ENCODE measurements at places on chromosomes 5 and 9.

DNA sequence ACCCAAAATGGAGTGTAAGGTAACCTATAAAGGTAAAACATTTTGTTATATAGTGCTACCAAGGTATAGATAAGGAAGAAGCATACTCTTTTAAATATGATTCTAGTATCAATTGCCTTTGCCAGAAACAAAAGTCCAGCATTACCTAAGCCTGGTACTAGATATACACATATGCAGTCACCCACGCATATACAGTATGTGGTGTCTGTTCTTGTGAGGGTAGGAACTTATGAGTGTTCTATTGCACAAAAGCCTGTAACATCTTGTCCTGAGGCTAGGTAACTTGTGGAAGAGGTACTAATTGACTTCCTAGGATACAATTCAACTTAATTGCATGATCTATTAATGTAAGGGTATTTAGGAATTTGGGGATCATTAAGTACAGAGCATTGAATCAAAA lies 31.3 kb upstream of the IFNE start:
- no peak for DNase-seq

DNA sequence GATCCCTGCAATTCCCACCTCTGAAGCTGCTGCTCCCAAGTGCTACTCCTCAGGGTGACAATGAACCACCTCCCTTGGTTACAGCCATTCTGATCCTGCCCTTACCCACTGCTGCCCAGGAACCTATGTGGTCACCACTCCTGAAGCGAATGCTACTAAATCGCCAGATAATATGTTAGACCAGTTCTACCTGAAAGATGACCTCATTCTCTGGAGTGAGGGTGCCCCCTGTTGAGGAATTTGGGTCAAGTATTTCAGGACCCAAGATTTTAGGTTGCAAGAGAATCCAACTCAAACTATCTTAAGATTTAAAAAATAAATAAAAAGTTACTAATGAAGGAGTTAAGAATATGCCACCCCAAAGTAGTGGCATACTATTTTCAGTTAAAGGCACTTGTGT lies 5.8 kb upstream of the SNAPC3 start:
- no peak for DNase-seq

- no peak for DNase-seq
These were observed 23.3 kb upstream of the NDUFB6 start for GRCh38 chr9:32596096-32596865.

DNA sequence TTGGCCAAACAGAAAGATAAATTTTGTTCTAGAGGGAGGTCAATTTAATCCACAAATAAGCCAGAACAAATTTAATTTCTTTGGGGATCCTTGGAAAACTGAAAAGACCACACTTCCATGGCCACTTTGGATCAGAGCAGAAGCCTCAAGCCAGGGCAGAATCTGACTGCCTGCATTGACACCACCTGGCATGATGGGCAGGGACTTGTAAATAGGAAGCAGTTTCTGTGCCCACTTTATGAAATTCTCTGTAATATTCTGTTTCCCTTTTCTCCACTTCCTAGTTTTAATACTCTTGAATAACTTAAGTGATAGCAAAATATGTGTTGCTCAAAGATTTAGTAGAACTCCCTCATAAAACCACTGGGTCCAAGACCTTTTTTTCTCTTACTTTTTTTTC lies 6.7 kb upstream of the TMEM252 start:
- DNase-seq: no peak

- DNase-seq: no peak
These were observed 5.2 kb upstream of the NKD2 start for GRCh38 chr5:1003296-1003937.

- DNase-seq: no peak
These were observed 132.7 kb upstream of the SLC12A2 start for GRCh38 chr5:127950707-127951391.

GRCh38 chr5:34411470-34412346 lies 244.4 kb upstream of the RAI14 start:
- no peak for DNase-seq

- DNase-seq: no peak
These were observed 71.6 kb upstream of the HSPB3 start for GRCh38 chr5:54383941-54384340.

DNA sequence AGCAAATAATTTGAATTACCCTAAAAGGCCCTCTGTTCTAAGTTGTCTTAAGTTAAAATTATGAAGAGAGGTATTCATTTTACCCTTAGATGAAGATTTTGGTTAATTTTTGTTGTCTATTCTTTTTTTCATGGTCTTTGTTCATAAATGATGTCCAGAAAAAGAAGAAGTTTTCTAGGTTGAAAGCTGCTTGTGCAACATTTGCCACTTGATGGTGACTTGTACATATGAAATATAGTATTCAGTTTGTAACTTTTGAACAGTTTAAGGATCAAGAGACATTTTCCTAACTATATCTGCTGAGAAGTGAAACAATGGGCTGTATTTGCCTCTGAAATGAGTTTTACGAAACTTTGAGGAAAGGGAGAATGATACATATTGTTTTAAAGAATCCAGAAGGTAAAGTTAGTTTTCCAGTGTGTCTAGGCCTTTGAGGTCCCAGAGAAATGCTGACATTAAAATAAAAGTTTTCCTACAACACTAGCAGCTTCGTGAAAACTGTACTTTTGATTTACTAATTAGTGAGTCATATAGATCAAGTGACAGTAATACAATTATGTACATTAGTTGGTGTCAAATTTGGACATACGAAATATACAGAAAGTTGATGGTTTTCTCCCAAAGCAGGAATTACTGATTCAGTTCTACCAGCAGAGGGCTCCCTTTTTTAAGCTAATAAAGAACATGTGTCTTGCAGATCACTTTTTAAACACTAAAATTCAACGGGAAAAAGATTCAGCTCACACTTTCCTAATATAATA lies 70.5 kb downstream of the PIK3R1 start:
- DNase-seq: no peak

GRCh38 chr9:36158122-36158521 lies 11.1 kb upstream of the CCIN start:
- no peak for DNase-seq

GRCh38 chr5:78405829-78406750 lies 45.7 kb downstream of the SCAMP1 start:
- peak; percentile 10 for DNase-seq

DNA sequence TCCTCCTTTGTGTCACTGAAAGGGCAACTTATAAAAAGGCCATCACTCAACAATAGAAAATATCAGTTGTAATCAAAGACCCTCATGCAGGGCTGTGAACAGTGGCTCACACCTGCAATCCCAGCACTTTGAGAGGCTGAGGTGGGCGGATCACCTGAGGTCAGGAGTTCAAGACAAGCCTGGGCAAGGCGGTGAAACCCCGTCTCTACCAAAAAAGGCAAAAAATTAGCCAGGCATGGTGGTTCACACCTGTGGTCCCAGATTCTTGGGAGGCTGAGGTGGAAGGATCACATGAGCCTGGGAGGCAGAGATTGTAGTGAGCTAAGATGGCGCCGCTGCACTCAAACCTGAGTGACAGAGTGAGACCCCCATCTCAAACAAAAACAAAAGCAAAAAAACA lies 24.7 kb downstream of the GLDC start:
- no peak for DNase-seq

DNA sequence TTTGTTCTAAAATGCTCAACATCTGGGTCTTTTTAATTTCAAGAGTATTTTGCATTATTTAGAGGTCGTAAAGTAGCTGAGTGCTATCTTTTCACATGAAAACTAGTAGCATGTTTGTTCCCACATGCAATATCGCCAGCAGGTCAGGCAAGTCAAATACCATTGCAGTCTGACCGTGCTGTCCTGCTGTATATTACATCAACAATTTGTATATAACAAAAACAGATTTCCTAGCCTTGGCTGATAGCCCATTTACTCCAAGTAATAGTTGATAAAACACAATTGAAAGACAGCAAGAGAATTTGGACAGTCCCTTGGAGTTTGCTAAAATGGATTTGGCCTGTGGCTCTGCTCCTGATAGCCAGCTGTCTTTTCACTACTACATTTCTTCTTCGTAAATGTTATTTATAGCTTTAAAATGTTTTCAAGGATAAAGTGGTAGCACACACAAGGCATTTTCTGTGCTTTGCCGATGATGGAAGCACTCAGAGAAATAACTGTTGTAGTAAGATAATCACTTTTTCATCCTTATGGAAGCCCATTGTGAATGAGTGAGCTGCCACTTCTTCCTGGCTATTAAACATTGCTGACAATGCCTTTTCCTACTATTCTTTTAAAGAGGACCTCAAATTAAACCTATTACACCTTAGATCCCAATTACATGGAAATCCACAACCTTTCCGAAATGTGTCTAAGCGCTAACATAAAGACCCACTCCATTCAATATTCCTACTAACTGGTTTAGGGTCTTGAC lies 992.1 kb downstream of the MAT2B start:
- DNase-seq: no peak

- no peak for DNase-seq
These were observed 220.5 kb downstream of the GDNF start for GRCh38 chr5:37619353-37619752.

DNA sequence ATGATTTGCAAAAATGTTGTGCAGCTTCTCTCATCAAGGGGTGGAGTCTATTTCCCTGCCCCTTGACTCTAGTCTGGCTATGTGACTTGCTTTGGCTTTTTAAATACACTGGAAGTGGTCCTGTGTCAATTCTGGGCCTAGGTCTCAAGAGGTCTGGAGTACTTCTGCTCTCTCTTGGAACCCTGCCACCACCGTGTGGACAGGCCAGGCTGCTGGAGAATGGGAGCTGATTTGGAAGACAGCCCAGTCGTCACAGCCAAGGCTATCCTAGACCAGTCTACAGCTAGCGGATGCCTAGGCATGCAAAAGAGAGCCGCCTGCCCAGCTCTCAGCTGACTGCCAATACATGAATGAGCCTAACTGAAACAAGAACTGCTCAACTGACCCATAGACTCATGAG lies 56.7 kb upstream of the CLINT1 start:
- DNase-seq: no peak

DNA sequence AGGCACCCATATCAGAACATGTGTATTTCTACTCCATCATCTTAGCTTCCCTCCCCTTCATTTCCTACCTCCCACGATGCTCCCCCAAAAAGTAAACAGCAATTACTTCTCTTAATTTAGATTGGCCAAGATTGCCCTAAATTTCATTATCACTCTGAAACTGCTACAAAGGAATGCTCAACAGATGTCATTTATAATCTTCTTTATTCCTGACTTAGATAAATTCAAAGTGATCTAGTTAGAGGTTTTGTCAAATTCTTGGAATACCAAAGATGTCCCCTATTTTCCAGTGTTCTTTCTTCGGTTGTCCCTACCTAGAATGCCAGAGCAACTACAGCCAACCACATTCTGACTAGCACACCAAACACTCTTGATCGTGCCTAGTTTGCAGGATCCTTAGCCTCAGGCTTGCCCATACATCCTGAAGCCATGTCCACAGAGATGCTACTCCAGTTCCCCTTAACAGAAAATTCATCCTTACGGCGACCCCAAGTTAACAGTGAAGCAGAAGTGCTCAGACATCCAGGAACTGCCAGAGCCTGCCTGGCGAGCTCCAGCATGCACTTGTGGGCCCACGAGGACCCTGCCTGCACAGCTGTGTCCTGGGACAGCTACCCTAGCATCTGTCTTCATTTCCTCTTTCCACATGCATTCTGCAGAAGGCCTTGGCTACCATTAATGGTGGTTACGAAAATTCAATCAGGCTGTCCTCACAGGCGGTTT lies 31.6 kb downstream of the DAP start:
- DNase-seq: no peak

DNA sequence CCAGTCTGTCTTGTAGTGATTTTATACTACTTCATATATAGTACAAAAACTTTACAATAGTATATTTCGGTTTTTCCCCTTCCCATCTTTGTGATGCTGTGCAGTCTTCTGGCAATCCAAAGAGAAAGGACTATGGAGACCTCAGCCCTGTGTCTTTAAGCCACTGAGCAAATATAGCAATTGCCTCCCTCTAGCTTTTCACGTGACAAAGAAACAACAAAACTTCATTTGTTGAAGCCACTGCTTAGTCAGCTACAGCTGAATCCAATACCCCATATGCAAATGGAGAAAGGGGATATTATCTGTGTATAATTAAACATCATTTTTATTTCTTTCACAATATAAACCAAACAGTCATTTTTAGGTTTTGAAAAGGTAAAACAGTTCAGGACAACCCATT lies 142.8 kb upstream of the STK32A start:
- DNase-seq: no peak

DNA sequence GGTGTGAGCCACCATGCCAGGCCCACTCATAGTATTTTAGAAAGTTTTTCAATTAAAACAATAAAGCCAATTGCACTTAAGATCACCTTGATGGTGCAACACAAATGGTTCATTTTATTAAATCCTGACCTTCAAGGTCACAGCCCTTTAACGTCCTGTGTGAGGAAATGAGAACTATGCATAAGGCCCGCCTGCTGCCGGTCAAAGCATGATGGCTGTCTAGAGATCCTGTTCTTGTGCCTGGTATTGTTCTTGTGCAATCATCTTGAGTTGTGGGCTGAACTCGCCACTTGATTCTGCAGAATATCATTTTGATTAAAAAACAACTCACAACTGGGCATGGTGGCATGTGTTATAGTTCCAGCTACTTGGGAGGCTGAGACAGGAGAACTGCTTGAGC lies 43.6 kb upstream of the FBXW11 start:
- no peak for DNase-seq

Measured in GM12864 (cell line).